ENCODE measurements at places on chromosomes 12 and 14.

GRCh38 chr12:90965204-90965603 is 10.2 kb upstream of the CCER1 start:
- DNase-seq: no peak

GRCh38 chr12:6205144-6205539 is 4.9 kb downstream of the CD9 start:
- peak; percentile 57 for DNase-seq

GRCh38 chr12:76688631-76689030 is 75.3 kb upstream of the ZDHHC17 start:
- DNase-seq: no peak

- DNase-seq: peak; percentile 48
These were observed 536 bp upstream of the WNT1 start for GRCh38 chr12:48977290-48978281.

DNA sequence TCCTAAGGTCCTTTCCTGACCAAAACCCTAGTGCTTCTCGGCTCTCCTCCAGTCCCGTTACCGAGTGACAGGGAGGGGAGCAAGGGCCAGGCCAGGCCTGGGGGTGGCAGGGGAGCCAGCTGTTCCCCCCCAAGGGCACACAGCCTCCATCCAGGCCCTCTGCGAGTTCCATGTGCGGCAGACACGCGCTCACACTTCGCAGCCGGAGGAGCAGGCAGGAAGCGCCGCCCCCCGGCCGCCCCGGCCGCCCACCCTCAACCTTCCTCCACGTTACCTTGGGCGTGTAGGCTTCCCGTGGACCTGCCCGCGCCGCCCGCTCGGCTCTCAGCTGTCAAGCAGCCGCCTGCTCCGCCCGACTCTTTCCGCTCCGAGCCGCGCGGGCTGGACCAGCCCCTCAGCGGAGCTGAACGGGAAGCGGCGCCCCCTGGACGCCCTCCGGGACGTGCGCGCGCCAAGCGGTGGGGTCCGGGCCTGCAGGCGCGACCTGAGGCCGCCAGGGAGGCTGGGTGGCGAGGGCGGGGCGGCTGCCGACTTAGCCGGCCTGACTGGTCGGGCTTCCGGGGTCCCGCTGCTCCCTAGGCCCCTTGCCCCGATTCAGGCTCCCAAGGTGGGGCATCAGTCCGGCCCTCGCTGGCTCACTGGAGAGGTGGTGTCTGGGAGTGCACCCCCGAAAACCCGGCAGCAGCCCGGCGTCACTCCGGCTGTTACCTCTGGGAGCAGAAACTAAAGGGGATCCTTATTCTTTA is at the start of gene CRACR2A:
Gene CRACR2A, minus strand, starts transcription at position 369 of the 746 bp plus-strand sequence. CDS start 56,110 bp downstream, outside the sequence.
- DNase-seq: peak; percentile 62

DNA sequence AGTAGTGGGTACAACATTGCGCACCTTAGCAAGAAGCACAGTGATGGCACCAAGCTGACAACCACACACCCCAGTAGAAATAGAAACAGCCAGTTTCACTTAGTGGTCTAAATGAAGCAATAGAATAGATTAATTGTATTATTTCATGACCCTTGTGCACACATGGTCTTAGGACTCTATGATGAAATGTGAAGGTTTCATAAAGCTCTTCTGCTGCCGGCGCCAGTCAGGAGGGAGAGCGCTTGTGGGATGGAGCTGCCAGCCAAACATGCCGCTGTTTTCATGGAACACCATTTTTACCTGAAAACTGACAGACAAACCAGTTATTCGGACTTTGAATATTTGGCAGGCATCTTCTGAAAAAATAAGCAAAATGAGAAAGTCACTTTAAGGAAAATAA is 100.0 kb downstream of the PPP2R5C start:
- no peak for DNase-seq

GRCh38 chr14:104882325-104882973 is 17.4 kb downstream of the CEP170B start:
- DNase-seq: no peak

GRCh38 chr12:81502912-81503695 is 256.0 kb downstream of the PPFIA2 start:
- peak; percentile 85 for DNase-seq

DNA sequence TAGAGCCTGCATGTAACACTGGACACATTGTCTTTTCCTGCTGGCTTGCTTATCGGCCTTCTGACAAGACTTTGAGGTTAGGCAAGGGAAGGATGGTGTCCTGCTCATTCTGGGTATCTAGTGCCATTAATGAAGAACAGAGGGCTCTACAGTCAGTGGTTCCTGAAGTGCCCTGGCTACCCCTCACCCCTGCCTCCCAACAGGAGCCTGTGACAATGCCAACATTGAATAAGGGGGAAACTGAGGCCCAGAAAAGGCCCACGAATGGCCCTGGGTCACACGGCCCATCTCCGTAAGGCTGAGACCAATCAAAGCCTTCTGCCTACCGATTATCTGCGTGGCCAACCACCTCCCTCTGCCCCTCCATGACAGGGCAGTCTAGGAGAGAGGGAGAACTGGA is 2.1 kb downstream of the IFI27L2 start:
- no peak for DNase-seq

DNA sequence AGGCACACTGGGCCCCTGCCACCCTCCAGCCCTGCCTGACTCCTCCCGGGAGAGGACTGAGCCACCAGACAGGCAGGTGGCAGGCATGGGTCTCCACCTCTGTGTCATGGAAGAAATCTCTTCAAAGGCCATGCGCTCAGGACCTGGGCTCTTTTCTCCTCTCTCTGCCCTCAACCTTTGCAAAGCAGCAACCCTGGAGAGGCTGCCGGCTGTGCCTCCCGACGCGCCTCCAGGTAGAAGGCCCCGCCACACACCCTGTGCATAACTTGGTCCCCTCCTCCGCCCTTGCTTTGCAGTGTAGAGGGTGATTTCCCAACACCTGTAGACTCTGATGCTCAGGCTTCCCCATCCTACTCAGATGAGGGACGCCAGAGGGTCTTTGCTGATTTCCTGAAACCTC is 28.2 kb upstream of the TMEM179 start:
- no peak for DNase-seq

- peak; percentile 61 for DNase-seq
These were observed 6.0 kb upstream of the VAMP1 start for GRCh38 chr12:6476489-6476888.

- peak; percentile 49 for DNase-seq
These were observed 64.3 kb downstream of the DCAF5 start for GRCh38 chr14:69088586-69088985.

DNA sequence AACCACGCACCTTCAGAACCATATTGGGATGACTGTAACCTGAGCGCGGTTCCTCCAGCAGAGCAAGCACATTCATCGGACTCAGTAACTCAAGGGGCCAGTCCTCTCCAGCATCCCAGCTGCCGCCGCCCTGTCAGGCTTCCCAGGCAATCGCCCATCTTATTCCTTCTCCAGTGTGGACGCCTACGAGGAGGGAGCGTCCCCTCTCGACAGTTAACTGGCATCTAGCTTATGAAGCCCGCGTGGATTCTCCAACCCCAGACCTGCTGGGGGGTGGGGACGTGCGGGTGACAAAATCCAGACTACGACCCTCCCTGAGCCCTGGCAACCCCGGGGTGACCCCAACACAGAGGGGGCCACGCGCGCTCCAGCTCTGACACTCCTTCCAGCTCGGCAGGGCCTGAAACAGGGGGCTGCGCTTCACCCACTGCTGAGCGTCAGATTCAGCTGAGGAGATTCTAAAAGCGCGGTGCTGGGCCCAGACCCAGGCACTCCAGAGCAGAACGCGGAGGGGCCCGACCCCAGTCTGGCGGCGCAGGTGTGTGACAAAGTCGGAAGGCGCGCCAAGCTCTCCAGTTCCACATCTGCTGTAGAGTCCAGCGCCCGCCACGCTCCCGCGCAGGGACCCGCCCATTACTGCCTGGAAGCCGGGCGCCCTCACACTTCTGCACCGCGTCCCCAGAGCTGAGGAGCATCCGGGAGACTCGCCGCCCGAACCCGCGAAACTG is 43.9 kb upstream of the ESR2 start:
- peak; percentile 55 for DNase-seq

DNA sequence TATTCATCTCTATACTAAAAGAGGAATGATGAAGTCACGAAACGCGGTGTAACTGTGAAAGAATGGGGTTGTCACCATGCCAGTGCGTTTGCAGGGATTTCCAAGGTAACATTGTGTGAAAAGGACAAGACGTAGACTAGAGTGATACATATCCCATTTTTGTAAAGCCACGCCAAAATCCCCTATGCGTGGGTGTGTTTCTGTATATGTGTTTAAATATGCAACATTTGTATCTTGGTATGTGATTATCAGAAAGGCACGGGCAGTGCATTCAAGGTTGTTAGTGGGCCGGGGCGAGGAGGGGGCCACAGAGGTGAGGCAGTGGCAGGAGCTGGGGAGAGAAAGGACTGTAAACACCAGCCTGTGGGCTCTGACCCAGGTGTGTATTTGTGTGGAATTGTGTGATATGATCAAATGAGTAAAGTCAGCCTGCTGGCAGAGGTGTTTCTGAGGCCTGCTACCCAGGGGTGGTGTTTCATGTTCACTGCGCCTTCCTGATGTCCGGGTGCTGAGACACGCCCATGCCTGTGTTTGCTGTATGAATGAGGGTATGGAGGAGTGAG is 137.8 kb downstream of the ADGRD1 start:
- no peak for DNase-seq

GRCh38 chr14:98210045-98210672 is 1061.8 kb downstream of the BCL11B start:
- no peak for DNase-seq

- DNase-seq: peak; percentile 29
These were observed 165.4 kb downstream of the DERA start for GRCh38 chr12:16076557-16076956.

- no peak for DNase-seq
These were observed 214.5 kb downstream of the PCNX1 start for GRCh38 chr14:71121711-71122110.

GRCh38 chr12:84056-84455 is 17.5 kb downstream of the IQSEC3 start:
- DNase-seq: no peak

- DNase-seq: no peak
These were observed at the start of gene PLEKHG7 for GRCh38 chr12:92702754-92703679. Gene PLEKHG7, plus strand, starts transcription at chr12:92702989. Its CDS starts 3,643 bp downstream, at chr12:92706632.

DNA sequence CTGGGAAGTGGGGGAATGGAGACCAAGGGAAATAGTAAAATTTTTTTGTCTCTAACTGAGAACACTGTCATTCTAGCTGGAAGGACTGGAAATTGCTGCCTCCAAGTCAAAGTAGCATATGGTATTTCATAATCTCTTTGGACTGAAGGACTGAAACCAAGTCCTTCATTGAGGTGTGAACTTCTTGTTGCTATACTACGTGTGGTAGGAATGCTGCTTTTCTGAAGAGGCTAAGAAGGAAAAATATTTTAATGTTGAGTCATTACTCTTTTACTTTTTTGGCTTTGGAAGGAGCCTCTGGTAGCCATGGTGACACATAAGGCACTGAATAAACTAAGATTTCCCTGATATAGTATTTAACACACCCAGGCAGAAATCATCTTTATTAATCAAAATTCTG is 465.4 kb downstream of the NPAS3 start:
- DNase-seq: peak; percentile 89

DNA sequence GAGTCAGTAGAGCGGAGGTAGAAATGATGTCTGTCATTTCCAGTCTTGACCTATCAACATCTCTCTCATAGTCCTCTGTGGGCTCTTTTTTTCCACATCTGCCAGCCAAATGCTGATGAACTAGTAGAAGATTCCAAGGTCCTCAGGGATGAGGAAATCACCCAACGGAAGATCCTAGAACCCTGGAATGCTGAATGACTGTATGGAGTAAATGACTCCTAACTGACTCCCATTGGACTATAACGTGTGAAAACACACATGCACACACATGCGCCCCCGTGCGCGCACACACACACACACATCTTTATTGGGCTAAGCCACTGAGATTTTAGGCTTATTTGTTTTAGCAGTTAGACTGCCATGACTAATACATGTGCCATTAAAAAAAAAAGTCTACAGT is 159.2 kb downstream of the MYRFL start:
- no peak for DNase-seq

- DNase-seq: no peak
These were observed 78.9 kb downstream of the DDX51 start for GRCh38 chr12:132065203-132065602.

DNA sequence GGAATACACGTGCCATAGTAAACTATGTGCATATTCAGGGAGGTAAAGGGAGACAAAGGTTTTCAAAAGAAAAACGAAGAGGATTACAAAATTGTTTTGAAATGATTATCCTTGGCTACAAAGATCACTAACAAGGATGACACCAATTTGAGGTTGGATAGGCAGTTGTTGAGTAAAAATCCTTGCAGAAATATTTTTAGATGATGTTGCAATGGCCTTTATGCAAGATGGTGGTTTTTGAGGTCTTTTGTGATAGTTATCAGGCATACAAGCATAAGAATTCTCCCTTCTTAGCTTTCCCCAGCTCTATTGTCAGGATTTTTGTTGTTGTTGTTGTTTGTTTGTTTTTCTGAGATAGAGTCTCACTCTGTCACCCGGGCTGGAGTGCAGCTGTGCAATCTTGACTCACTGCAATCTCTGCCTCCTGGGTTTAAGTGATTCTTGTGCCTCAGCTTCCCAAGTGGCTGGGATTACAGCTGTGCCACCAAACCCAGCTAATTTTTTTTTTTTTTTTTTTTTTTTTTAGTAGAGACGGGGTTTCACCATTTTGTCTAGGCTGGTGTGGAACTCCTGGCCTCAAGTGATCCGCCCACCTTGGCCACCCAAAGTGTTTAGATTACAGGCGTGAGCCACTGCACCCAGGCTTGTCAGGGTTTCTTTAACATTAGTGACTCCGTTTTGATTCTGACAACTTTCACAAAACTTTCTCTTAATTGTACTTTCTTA is 7.8 kb downstream of the RNASE1 start:
- DNase-seq: no peak

DNA sequence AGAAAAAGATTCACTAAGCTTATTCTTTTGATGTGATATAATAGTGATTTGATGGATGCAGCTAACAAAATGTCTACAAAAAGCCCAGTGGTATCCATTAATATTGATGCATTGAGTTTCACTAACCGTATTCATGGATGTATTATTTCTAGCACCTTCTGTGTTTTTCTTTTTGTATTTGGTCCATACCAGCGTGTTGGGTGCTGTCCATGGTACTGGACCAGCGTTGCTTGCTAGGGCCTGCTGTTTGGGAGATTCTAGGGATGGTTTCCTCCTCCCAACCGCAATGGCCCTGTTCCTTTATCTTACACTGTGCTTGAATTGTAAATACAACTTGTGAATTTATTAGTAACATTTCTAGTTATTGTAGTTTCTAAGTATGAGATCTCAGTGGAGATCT is 31.7 kb downstream of the ANO4 start:
- peak; percentile 73 for DNase-seq

Data from fibroblast of pulmonary artery (primary cell).